Vein endothelial cell (primary cell): ENCODE measurements at places on chromosomes 12 and 14. TPM values are rescaled to one million over a fixed set of nuclear protein-coding genes. Genes with fewer than 3 reads are reported as not detected.

The GDF3 gene
- total RNA-seq, result 0.96 and 1.6 TPM in 2 replicates

The CLEC2D gene
- 0.98 and 2.0 TPM in 2 replicates for total RNA-seq

The FOXN4 gene
- not detected in 2 replicates for total RNA-seq

The PPM1H gene
- total RNA-seq, result 2.3 and 4.3 TPM in 2 replicates

The ARHGEF40 gene
- total RNA-seq, result 2.9 and 4.6 TPM in 2 replicates

The OSGEP gene
- 45.1 and 49.5 TPM in 2 replicates for total RNA-seq

The SMOC1 gene
- 2.2 and 3.3 TPM in 2 replicates for total RNA-seq
